ENCODE measurements at places on chromosomes 16 and 17.

GRCh38 chr17:38508570-38508950 is 80.3 kb downstream of the ARHGAP23 start:
- no peak for DNase-seq

DNA sequence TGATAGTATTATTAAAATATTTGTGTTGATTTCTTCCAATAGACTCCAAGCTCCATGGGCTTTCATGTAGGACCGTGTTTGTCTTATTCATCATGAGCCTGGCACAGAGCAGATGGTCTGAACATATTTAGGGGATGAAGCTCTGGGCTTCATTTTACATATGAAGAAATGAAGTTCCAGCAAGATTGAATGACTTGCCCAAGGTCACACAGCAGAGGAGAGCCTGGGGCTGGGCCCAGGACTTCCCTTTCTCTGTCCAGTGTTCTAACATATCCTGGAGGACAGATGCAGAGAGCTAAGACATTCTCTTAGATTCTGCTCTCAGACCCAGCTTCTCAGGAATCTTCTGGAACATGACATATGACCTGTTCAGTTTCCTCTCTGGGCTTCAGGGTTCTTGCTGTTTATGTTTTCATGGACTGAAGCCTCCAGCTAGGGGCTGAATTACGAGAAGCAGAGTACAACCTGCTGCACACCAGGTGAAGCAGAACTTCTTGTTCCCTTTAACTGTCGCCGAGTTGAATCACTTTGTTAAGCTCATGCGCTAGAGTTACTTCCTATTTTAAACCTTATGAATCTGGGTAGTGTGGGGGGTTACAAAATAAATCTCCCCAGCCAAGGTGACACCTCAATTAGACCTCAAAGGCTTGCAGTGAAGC is 53.6 kb downstream of the GPRC5B start:
- no peak for DNase-seq

- DNase-seq = no peak
These were observed 3.7 kb upstream of the SLC6A2 start for GRCh38 chr16:55651841-55652824.

GRCh38 chr16:28107232-28107631 is 43.7 kb upstream of the GSG1L start:
- DNase-seq = no peak

GRCh38 chr16:70391881-70392481 is 45.3 kb downstream of the DDX19A start:
- DNase-seq = peak; percentile 84
